GM10248 (cell line): ENCODE measurements at places on chromosomes 5 and 9.

- no peak for DNase-seq
Measured at GRCh38 chr9:111871499-111871855, 25.1 kb upstream of the UGCG start.

GRCh38 chr5:76867827-76868693 lies 18.2 kb downstream of the S100Z start:
- DNase-seq = peak; percentile 67

GRCh38 chr5:17359451-17360011 lies 138.5 kb upstream of the TAF11L2 start:
- DNase-seq = no peak

- DNase-seq = no peak
Measured at GRCh38 chr5:88188458-88189132, 80.0 kb downstream of the TMEM161B start.

GRCh38 chr9:31166516-31166915 lies 1217.9 kb upstream of the ACO1 start:
- DNase-seq = no peak

- no peak for DNase-seq
Measured at GRCh38 chr5:180373454-180373853, 20.3 kb upstream of the GFPT2 start.

GRCh38 chr9:73200694-73201452 lies 49.2 kb downstream of the ANXA1 start:
- DNase-seq = peak; percentile 12

GRCh38 chr9:132014218-132014805 lies 65.4 kb downstream of the MED27 start:
- DNase-seq = no peak

DNA sequence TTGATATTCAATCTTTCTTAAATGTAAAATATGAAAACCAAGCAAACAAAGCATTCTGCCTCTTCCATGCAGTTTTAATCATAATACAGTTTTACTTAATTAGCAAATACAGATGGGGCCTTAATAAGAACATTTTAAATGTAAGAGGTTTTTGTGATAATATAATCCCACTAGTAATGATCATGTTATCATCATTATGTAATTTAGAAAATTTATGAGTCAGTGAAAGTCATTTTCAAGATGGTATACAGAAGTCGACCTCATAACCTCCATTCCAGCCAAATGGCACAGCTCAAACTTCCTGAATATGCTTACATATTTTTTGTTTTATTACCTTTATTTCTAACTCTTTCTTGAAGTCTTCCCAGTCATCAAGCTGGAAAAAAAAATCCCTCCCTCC lies 102.2 kb upstream of the GNA14 start:
- no peak for DNase-seq

- no peak for DNase-seq
Measured at GRCh38 chr5:72441862-72442540, 65.2 kb downstream of the ZNF366 start.

DNA sequence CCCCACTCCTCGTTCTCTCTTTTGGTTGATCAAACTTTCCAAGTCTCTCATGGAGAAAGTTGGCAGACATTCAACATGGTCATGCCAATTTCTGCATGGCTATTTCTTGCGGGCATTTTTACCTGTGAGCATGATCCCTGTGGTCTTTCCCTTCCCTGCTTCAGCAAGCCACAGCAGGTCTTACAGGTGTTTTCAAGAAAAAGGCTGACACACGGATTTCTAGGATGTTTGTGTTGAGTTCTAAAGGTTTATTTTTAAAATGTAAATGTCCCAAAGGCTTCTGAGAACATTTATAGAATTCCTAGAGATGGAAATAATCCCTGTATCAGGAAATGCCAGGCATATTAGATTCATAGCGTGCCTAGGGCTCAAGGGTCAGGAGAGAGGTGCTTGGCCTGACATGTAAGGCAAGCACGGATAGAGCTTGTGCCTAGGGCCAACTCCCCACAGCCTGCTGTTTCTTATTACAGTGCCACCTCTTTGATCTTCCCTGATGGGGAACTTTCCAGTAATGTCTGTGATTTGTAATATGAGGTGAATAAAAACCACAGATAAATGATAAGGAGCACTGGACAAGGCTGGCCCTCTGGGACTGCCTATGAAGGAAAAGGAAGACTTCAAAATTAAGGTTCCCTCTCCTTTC lies 79.8 kb downstream of the MUSK start:
- no peak for DNase-seq

GRCh38 chr5:15092801-15093200 lies 221.2 kb upstream of the ANKH start:
- no peak for DNase-seq

GRCh38 chr9:110173322-110173642 lies 34.7 kb downstream of the C9orf152 start:
- no peak for DNase-seq

DNA sequence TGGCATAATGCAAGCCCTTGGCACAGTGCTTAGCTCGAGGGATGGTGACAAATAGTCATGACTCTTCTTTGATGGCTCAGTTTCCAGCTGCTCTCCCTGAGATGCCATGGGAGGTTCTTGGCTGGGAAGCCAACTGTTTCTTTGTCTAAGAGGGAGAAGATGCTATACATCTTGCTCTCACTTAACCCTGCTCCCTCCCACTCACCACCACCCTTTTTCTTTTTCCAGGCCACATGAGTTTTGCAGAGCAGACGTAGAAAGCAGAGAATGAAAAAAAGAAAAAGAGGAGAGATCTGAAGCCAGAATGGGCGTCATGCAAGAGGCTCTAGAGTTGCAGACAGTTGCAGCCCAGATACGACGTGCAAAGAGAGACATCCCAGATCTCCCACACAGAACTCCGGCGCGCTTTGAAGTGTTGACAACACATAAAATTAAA lies 160.5 kb downstream of the FGF18 start:
- DNase-seq = no peak

GRCh38 chr5:139748505-139748826 lies 47.1 kb upstream of the PSD2 start:
- no peak for DNase-seq

DNA sequence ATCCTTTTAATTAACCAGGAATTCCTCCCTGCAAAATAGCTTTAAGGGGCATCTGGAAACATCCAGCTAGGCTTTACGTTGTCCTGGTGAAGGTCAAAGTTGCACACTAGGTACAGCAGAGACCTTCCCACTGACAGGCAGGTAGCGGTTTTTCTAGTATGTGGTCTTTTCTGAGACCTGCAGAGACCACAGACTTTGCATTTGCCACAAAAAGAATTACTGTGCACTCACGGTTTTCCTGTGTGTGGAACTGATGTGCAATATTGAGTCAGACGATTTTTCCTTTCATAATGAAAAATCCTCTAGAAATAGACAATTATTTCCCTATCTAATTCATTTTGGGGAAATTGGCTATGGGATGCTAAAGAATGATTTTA lies 417.0 kb upstream of the ADAMTSL1 start:
- DNase-seq = no peak

DNA sequence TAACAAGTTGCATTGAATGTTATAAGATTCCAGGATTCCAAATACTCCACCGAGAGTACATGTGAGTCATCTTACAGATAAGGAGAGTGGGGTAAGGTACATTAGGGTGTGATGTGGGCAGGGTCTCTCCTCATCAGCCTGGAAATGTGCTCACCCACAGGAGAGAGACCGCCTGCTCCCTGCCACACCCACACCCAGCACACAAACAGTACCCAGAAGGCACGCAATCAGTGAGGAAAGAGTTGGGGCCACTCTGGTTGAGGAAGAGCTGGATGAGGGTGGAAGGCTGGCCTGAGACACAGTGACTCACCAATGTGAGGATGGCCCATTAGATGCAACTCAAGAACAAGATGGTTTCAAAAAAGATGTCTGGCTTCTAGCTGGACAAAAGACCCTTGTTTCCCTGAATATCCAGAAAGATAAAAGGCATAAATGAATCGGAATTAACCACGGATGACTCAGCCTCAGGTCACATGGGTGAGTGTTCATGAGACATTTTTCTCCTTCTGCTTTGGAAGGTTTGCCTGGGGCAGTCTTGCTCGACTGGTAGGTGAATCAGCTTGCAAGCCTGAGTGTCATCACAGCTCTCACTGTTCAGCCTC lies 51.1 kb upstream of the LHFPL2 start:
- DNase-seq = no peak

- no peak for DNase-seq
Measured at GRCh38 chr9:107222020-107222522, 61.0 kb upstream of the RAD23B start.

DNA sequence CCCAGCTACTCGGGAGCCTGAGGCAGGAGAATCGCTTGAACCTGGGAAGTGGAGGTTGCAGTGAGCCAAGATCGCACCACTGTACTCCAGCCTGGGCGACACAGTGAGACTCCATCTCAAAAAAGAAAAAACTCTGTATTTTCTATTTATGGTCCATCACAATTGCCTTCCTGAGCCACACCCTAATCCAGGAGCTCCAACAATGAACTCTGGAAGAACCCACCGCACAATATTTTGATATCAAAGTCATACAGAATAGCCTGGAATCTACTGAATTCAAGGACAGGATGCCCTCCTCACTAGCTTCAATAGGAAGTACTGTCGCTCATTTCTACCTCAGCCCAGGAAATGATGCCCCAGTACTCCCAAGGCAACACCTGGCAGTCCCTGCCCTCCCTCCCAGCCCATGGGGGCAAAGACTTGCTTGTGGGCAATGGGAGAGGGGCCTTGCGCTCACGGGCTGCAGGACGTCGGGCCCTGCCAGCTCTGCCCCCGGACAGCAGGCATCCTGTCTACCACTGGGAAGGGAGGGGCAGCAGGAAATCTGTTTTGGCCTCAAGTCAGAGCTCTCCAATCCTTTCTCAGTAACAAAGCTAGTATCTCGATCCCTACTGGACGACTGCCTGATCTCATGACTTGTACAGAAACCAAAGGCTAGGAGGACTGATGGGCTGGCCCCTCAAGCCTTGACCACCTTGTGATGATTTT lies 19.7 kb downstream of the UBAC1 start:
- DNase-seq = no peak
